ENCODE measurements at places on chromosomes 3 and 15.

DNA sequence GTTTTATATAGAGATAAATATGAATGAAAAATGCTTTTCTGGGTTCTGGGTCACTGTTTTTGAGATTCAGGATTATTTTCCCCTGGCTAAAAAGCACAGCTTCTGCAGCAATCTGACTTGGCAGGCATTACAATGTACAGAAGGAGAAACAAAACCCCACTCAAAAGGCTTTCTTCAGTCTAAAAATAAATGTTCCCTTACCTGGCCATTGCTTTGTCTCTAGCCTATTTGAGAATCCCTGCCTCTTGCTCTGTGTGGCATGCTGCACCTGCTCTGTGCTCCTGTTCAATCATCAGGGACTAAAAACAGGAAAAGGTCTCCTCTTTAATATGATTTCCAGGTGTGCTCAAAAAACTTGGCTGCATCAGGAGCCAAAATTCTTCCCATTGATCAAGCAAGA is 187.4 kb upstream of the STAC start:
- DNase-seq, result no peak

DNA sequence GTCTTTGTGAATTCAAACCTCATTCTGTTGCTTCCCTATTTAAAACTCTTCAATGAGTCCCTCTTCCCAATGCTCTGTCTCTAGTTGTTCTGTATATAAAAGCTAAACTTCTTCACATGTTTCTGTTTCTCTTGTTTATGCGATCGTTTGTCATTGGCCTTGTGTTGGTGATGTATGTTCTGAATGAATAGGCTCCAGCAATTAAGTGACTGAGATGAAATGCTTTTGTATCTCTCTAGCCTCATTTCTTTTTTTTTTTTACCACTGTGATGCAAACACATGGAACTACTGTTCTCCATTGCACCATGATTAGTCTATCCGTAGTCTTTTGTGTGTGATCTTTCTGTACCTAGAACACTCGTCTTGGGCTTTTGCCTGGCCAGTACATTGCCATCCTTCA is 380.5 kb upstream of the TPRG1 start:
- no peak for DNase-seq

GRCh38 chr15:79981831-79982455 is 10.9 kb upstream of the BCL2A1 start:
- no peak for DNase-seq

DNA sequence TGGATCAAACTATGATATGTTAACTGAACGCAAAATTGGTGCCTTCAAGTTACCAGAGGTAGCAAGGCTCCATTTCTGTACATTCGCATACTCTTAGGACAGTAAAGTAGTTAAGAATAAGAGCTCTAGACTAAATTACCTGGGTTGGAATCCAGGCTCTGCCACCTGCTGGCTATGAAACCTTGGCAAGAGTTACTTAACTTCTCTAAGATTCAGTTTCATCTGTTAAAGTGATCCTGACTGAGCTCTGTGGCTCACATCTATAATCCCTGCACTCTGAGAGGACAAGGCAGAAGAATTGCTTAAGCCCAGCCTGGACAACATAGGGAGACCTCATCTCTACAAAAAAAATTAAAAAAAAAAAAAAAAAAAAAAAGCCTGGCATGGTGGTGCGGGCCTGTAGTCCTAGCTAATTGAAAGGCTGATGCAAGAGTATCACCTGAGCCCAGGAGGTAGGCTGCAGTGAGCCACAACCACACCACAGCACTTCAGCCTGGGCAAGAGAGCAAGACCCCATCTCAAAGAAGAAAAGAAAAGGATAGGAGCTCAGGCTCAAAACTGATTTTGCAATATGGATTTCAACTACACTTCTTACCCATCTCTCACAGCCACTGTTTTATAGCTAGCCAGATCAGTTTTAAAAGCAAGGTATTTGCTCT is 21.3 kb downstream of the GSK3B start:
- DNase-seq, result no peak

- no peak for DNase-seq
Measured at GRCh38 chr3:157327018-157327417, 109.6 kb upstream of the PTX3 start.

DNA sequence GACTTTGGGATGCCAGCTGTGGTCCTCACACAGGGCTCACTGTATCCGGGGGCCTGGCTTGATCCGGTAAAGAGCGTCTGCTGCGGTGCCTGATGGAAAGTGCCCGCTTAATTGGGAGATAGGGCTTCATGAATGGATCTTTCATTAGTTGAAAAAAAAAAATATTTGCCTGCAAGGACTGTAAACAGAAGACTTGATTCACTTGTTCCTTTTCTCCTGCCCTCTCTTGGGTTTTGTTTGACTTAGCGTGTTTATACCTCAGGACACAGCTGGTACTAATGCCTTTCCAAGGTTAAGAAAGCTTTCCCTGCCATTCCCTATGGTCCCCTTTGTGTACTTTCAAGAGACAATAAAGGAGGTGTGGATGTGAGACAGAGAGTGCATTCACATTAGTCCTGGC is 493.3 kb downstream of the LPP start:
- DNase-seq, result no peak
